ENCODE measurements at places on chromosomes 1 and 21. TPM values are rescaled to one million over a fixed set of nuclear protein-coding genes. Genes with fewer than 3 reads are reported as not detected.

The TRIM46 gene
- 8.4 TPM for total RNA-seq

The LEFTY2 gene
- not detected for total RNA-seq

The FAAH gene
- 7.7 TPM for total RNA-seq

The CFHR2 gene
- total RNA-seq: not detected

DNA sequence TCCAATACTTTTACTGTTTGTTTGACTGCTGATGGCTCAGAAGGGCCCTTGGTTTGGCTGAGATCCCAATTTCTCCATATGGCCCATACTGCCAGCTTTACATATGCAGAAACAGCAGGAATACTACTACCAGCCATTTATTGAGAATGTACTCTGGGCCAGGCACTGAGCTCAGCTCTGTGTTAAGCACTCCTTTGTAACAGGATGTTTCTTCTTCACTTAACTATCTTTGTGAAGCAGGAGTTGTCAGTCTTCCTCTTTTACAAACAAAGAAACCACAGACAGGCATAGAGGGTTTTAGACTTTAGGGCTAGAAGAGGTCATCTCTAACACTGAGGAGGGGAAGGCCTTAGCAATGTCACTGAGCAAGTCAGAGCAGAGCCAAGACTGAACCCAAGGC lies 8.3 kb downstream of the HMGCL start:
- H3K4me3 ChIP-seq: no peak overlapping the region
- no peak for DNase-seq
- no peaks in the 10 kb centered on the region for H3K27me3 ChIP-seq

DNA sequence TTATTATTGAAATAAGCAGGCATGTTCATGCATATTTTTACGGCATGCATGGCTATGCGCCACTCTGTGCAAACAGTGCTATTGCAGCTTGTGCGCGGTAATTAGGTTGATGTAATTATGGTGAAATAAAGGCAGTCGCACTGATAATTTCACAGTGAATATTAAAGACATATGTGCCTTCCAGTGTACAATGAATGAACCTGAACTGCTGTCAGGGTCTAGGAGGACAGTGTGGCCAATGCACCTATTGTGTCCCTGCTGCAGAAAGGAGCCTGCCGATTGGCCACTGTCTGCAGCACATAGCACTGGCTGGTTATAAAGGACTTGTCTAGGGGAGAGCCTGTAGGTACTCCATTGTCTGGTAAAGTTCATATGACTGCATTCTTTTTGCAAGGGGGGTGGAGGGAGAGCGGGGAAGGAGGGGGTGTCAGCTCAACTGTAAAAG lies 340.4 kb downstream of the USP25 start:
- no peaks in the 10 kb centered on the region for H3K27me3 ChIP-seq
- H3K27ac ChIP-seq: no peak overlapping the region
- H3K4me1 ChIP-seq: no peaks in the 10 kb centered on the region
- H3K36me3 ChIP-seq: no peaks in the 10 kb centered on the region

- no peaks in the 10 kb centered on the region for H3K27me3 ChIP-seq
- no peaks in the 10 kb centered on the region for H3K36me3 ChIP-seq
- peaks cover 2% of the 10 kb centered on the region for H3K4me1 ChIP-seq
- no peak for DNase-seq
- H3K4me3 ChIP-seq: no peak overlapping the region
Observed at GRCh38 chr21:41666641-41667081, 100.2 kb downstream of the RIPK4 start.

DNA sequence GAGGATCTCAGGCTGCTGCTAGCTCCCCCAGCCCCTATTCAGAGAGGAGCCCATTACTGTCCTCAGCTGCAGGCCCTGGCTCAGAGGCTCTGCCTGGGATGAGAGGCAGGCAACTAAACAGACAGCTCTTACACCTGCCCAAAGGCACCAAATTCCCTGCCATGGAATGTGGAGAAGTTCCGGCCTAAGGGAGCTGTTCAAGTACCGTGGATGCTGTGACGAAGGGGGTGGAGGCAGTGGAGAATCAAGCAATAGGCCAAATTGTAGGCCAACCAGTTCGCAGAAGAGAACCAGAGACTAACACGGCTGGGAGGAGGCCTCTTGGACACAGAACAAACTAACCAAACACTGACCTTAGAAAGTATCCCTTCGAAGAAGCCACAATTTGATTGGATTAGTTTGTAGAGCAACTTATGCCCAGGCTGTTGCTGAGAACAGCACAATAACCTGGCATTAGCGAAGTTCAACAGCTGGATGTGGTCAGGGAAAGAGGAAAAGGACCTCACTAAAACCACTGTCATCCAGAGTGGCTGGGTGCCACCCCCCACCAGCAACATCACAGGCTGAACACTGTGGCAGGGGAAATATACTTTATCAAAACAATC lies 3.6 kb downstream of the C1orf174 start:
- no peak for DNase-seq
- H3K4me3 ChIP-seq: no peak overlapping the region
- no peak overlapping the region for H3K27ac ChIP-seq
- peaks cover 23% of the 10 kb centered on the region for H3K4me1 ChIP-seq

DNA sequence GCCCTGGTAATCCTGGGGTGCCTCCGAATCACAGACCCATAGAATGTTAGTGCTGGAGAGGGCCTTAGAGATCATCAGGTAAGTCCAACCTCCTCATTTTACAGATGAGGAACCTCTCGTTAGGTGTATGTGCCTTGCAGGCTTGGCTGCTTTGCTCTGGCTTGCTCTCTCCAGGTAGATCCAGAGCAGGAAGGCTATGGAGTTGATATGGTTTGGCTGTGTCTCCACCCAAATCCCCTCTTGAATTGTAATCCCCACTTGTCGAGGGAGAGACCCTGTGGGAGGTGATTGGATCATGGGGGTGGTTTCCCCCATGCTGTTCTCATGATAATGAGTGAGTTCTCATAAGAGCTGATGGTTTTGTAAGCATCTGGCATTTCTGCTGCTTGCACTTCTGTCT lies 186.0 kb upstream of the PLXNA2 start:
- no peaks in the 10 kb centered on the region for H3K4me1 ChIP-seq
- no peak overlapping the region for H3K4me3 ChIP-seq
- no peaks in the 10 kb centered on the region for H3K36me3 ChIP-seq
- H3K27ac ChIP-seq: no peak overlapping the region
- DNase-seq: no peak

DNA sequence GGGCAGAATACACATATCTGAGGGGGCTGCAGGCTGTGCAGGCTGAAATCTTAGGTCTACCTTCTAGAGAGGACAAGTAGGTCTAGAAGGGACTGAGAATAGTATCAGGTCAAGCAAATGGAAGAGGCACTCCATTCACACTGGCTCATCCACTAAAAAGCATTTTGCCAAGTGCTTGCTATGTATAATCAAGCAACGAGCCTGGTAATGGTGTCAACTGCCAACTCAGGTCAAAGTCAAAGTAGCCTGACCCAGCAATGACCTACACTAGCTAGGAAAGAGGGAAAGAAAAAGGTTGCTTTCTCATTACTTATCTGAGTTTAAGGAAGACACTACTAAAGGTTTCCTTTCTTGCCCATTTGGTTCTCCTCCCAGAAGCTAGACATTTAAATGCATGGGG lies 10.8 kb downstream of the KCND3 start:
- H3K36me3 ChIP-seq: no peaks in the 10 kb centered on the region
- DNase-seq: no peak
- no peak overlapping the region for H3K27ac ChIP-seq
- H3K27me3 ChIP-seq: peaks cover 8% of the 10 kb centered on the region

DNA sequence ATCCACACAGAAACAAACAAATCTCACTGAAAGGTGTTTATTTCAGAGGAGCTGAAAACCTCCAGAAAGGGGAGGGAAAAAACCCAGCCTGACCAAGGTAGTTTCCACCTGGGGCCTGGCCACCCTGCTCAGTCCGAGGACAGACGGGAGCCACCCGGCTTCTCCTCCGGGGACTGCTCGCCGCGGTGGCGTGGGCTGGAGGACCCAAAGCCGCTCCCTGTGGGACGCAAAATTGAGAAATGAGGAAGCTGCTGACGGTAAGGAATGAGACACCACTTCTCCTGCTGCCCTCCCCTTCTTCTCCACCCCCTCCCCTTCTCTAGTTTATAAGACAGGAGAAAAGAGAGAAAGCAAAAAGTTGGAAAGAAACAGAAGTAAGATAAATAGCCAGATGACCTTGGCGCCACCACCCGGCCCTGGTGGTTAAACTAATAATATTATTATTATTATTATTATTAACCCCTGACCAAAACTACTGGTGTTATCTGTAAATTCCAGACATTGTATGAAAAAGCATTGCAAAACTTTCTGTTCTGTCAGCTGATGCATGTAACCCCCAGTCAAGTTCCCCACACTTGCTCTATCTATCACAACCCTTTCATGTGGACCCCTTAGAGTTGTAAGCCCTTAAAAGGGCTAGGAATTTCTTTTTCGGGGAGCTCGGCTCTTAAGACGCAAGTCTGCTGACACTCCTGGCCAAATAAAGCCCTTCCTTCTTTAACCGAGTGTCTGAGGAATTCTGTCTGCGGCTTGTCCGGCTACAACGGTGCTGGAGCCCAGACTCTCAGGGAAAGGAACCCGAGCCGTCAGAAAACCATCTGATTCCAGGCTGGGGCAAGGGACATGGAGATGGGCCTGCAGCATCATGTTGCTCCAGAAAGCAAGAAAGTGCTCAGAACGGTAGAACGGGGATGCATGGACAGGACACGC lies 12.5 kb downstream of the ITGB2 start:
- H3K4me1 ChIP-seq: peaks cover 70% of the 10 kb centered on the region
- no peak overlapping the region for H3K4me3 ChIP-seq
- no peak overlapping the region for H3K27ac ChIP-seq
- no peak for DNase-seq

DNA sequence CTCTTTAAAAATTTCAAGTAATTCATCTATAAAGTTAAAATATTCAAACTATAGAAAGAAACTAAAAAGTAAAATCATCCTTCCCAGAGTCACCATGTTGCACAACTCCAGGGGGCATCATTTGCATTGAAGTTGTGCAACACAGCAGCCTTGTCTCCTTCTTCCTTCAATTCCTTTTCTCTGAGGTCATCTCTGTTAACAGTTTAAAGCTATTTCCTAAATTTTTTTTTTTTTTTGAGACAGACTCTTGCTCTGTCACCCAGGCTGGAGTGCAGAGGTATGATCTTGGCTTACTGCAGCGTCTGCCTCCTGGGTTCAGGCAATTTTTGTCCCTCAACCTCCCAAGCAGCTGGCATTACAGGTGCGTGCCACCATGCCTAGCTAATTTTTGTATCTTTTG lies 7.1 kb downstream of the RHBG start:
- no peak for DNase-seq
- H3K27ac ChIP-seq: no peak overlapping the region
- H3K4me1 ChIP-seq: no peaks in the 10 kb centered on the region
- peaks cover 5% of the 10 kb centered on the region for H3K27me3 ChIP-seq
- no peak overlapping the region for H3K4me3 ChIP-seq

GRCh38 chr1:29708796-29709703 lies 472.7 kb downstream of the PTPRU start:
- no peak for DNase-seq
- H3K36me3 ChIP-seq: no peaks in the 10 kb centered on the region
- H3K27ac ChIP-seq: no peak overlapping the region
- peaks cover 6% of the 10 kb centered on the region for H3K27me3 ChIP-seq

- peaks cover 6% of the 10 kb centered on the region for H3K27me3 ChIP-seq
- no peaks in the 10 kb centered on the region for H3K4me1 ChIP-seq
- no peak overlapping the region for H3K4me3 ChIP-seq
- no peak for DNase-seq
- no peak overlapping the region for H3K27ac ChIP-seq
Observed at GRCh38 chr1:29708381-29708780, 472.1 kb downstream of the PTPRU start.

- H3K4me1 ChIP-seq: no peaks in the 10 kb centered on the region
- no peak overlapping the region for H3K4me3 ChIP-seq
- no peak for DNase-seq
- H3K27ac ChIP-seq: no peak overlapping the region
- no peaks in the 10 kb centered on the region for H3K36me3 ChIP-seq
- no peaks in the 10 kb centered on the region for H3K27me3 ChIP-seq
Observed at GRCh38 chr1:109704173-109704572, 7.9 kb upstream of the GSTM5 start.

DNA sequence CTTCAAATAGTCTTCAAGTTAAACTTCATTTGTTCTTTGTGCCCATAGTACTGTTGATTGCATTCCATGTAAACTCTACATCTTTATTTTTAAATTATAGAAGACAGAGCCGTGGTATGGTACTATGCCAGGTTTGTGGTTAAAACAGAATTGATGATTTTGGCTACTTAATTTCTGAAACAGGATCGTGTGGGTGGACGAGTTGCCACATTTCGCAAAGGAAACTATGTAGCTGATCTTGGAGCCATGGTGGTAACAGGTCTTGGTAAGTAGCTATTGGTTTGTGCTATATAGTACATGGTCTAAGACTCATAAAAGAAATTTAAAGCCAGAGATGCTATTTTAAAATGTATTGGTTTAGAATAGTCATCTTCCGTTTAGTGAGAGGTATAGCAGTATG lies 38.0 kb downstream of the KDM1A start:
- H3K4me3 ChIP-seq: no peak overlapping the region
- H3K27ac ChIP-seq: no peak overlapping the region
- no peaks in the 10 kb centered on the region for H3K27me3 ChIP-seq
- no peak for DNase-seq

- no peaks in the 10 kb centered on the region for H3K27me3 ChIP-seq
- no peak overlapping the region for H3K27ac ChIP-seq
- no peaks in the 10 kb centered on the region for H3K4me1 ChIP-seq
- no peak for DNase-seq
Observed at GRCh38 chr1:86583032-86583431, 36.2 kb downstream of the CLCA4 start.

DNA sequence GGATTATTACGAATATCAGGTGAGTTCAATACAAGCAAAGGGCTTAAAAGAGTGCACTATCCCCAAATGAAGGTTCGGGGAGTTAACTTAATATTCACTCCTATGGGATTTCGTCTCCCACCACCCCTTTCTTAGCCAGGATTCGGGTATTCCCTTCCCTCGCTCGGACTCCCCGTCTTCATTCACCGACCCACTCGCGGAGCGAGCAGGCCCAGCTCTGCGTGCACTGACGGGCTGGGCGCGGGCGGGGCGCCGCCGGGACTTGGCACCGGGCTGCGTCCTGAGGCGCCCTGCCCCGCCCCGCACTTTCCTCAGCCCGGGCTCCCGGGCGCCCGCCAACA lies 7.7 kb upstream of the MPZL1 start:
- peak overlapping the region; percentile 37 for H3K27ac ChIP-seq
- H3K27me3 ChIP-seq: no peaks in the 10 kb centered on the region
- H3K36me3 ChIP-seq: no peaks in the 10 kb centered on the region
- peak overlapping the region; percentile 58 for H3K4me3 ChIP-seq
- no peak for DNase-seq

GRCh38 chr1:41716188-41717130 lies 202.3 kb downstream of the HIVEP3 start:
- no peaks in the 10 kb centered on the region for H3K36me3 ChIP-seq
- H3K4me3 ChIP-seq: no peak overlapping the region
- H3K27me3 ChIP-seq: no peaks in the 10 kb centered on the region
- H3K4me1 ChIP-seq: peaks cover 8% of the 10 kb centered on the region
- no peak for DNase-seq
- H3K27ac ChIP-seq: no peak overlapping the region
